Activated T-cell treated with anti-CD3 and anti-CD28 coated beads for 1 hour (primary cell): ENCODE measurements at places on chromosomes 4 and X.

- no peak for DNase-seq
Measured at GRCh38 chr4:178198691-178199090, 756.5 kb upstream of the AGA start.

DNA sequence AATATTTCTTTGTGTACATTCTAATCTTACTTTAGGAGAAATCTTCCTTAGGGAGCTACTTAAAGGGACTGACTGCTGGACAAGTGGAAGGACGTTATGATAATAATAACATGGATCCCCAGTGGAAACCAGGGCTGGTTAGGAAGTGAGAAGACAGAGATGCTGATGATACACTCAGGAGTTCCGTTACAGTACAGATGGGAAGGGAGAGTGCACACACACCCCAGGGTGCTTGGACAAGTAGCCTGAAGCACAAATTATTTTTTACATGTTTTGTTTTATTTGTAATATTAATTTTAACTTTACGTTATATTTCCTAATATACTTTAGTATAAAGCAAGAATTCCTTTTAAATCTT is 84.1 kb downstream of the BMPR1B start:
- DNase-seq: no peak

DNA sequence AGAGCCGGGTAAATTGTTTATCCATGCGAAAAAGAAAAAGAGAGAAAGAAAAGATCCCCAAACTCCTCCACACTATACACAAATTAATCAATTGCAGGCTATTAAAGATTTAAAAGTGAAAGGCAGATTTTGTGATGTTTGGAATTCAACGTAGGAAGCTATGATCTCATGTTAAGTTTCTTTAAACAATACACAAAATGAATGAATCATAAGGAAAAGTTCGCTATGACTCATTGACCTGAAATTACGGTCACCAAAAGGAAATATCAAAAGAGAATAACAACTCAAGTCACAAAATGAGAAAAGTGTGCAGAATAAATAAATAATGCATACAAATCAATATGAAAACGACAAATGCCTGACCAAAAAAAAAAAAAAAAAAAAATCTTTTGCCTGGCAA is 28.6 kb downstream of the CLNK start:
- no peak for DNase-seq

DNA sequence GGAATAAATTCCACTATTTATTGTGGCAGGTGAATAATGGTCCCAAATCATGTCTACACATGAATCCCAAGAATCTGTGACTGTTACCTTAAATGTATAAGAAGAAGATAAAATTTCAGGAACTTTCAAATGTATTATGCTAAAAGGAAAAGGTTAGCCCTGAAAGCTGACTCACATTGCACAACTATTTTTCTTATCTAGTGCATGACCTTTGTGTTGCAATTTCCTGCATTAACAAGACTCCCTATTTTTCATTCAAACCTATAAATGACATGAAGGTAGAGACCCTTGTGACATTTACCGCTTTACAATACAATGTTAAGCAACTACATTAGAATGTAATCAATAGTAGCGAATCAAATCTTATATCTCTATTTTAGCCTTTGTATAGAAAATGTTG is 36.7 kb downstream of the UBQLN2 start:
- DNase-seq: no peak

DNA sequence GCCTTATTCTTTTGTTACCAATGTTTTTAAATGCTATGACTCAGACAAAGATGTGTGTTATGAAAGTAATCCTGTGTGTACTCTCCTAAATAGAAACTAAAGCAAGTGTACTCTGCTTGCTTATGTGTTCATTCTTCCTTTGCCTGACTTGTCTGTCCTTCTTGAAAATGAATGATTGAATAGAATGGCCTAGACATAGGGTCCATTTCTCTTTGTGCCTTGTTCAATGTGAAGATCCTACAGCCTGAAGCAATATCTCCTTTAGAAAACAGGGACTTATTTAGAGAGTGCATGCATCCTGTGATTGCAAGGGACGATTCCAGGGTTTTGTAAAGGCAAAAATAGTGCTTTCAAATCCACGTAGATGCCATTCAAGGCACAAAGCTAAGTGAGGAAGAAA is 343.6 kb upstream of the TACR3 start:
- no peak for DNase-seq

DNA sequence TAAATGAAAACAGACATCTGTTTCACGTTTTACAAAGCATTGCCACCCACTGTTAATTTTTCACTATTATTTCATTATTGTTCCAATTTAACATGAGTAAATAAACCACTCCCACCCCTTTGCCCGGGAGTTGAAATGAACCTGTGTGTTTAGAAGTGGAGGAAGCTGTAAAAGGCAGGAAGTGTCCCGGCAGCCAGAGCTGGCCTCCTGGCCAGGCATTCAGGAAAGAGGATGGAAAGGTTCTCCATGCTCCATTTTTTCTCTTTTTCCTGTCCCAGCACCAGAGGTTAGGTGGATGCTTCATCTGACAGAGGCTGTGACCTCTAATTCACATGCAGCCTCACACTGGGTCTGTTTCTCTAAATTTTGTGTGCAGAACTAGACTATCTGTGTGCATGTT is 55.5 kb upstream of the LNX1 start:
- DNase-seq: no peak

- no peak for DNase-seq
Measured at GRCh38 chrX:148609515-148610327, 109.3 kb downstream of the AFF2 start.

DNA sequence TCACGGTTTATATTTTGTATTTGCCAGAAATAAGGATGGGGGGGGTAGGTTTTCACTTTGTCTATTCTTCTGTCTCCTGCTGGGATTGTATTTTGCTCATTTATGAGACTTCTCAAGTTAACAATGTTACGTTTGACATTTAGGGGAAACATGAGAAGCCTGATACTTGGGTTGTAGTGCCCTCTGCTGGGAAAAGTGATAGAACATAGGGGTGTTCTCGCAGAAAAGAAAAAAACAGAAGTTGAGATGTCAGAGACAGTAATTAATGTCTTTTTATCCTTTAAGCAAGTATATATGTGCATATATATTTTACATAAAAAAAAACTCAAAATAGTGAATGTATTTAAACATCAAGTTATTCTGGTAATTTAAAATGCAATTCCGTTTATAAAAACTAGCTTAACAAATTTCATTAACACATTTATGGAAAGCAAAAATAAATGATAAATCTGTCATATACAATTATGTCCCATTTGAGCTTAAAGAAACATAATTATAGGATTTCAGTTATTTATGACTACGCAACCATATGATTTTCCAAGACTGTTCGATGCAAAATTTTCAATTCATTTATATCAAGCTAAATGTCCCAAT is 46.0 kb upstream of the TMPRSS11F start:
- no peak for DNase-seq

GRCh38 chrX:33808636-33809035 is 323.5 kb downstream of the FAM47A start:
- no peak for DNase-seq

- DNase-seq: no peak
Measured at GRCh38 chr4:119932277-119932676, 134.4 kb downstream of the MAD2L1 start.

DNA sequence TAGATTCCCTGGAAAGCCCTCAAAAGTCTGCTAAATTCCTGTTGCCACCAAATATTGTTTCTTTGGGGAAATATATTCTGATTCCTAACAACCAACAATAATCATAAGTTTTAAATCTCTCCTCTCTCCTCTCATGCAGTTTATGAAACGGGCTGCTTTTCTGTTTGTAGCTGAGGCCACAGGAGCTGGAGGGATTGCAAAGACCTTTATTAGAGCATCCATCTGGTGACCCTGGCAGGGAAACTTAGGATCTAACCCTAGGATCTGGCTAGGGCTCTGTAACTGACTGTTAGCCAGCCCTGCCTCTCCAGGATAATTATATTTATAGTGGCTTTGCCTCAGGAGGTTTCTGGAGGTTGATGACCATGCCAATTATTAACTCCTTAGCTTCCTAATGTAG is 56.9 kb downstream of the SMAD1 start:
- no peak for DNase-seq

DNA sequence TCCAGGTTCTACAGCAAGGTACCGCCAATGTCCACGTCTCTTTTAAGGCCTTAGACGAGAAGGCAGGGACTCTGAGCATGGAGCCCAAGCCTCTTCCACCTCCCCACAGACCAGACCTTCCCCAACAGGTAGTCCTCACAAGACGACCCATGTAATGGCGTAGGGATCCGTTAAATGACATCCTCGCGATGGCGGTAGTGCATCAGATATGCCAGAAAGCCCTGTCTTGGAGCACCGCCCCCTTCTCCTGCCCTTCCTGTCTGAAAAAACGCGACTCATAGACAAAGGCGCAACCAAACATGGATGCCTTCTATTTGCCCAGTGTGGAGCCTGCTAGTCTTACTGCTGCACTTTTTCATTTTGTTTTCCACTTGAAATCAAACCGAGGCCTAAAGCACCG is 185.4 kb downstream of the OR13H1 start:
- no peak for DNase-seq
